ENCODE measurements at places on chromosomes 3 and 15. TPM values are rescaled to one million over a fixed set of nuclear protein-coding genes. Genes with fewer than 3 reads are reported as not detected.

The TIMP4 gene
- 0.22 TPM for total RNA-seq

The SPESP1 gene
- 2.1 TPM for total RNA-seq

The RLBP1 gene
- not detected for total RNA-seq

The BCL2A1 gene
- total RNA-seq = 1.2 TPM

The ITPKA gene
- 9.8 TPM for total RNA-seq

The CLDN18 gene
- total RNA-seq = not detected

The PARP9 gene
- 12.6 TPM for total RNA-seq

The ROPN1 gene
- not detected for total RNA-seq

The ADAMTS17 gene
- 0.06 TPM for total RNA-seq

The SKOR1 gene
- not detected for total RNA-seq

The PPIB gene
- total RNA-seq = 693 TPM

The SENP8 gene
- total RNA-seq = 1.2 TPM

DNA sequence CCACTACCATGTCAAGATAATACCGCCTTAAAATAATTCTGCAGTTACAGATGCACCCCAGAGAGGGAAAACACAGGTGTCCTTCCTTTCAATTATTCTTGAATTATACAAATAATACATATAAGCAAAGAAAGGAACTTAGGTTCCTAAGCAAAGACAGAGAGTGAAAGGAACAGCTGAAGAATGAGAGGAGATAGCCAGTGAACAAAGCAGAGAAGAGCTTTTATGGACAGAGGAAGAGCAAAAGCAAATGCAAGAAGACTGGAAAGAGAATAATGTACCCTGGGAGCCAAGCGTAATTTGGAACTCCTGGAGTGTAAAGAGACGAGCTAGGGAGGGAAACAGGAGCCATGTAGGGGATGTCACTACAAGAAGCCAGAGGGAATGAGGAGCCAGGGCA is 21.7 kb downstream of the GPR176 start:
- no peak for DNase-seq

DNA sequence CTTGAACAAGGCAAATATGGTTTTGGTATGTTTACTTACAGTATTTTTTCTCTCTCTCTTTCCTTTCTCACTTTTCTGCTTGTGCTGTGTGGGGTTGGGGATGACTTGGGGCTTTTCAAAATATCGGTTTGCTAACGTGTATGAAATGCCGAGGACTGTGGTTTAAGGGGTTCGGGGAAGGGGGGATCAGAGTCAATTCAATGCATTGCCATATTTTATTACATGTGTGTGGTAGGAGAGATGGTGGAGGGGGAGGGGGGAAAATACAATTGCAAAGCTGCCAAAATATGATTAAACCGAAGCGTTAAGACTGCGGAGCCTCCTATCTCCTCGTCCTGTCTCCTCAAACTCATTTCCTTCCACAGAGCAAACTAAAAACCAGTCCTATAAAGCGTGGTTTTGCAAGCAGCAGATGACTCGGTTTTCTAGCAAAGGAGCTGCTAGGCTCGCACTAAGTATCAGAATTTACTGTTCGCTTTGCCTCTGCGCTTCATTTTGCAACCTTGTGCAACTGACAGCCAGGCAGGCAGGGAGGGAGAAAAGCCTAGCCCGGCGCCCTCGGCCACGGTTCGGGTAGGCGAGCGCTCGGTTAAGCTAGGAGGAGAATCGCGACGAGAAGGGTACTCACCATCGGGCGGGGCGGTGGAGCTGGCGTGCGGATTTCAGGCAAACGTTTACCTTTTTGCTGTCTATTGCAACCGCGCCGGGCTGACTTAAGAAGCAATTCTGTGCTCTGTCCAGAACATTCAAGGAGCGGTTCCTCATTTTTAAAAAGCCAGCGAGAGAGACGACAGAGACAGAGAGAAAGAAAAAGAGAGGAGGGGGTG is 4.0 kb upstream of the NR2F2 start:
- DNase-seq = no peak

DNA sequence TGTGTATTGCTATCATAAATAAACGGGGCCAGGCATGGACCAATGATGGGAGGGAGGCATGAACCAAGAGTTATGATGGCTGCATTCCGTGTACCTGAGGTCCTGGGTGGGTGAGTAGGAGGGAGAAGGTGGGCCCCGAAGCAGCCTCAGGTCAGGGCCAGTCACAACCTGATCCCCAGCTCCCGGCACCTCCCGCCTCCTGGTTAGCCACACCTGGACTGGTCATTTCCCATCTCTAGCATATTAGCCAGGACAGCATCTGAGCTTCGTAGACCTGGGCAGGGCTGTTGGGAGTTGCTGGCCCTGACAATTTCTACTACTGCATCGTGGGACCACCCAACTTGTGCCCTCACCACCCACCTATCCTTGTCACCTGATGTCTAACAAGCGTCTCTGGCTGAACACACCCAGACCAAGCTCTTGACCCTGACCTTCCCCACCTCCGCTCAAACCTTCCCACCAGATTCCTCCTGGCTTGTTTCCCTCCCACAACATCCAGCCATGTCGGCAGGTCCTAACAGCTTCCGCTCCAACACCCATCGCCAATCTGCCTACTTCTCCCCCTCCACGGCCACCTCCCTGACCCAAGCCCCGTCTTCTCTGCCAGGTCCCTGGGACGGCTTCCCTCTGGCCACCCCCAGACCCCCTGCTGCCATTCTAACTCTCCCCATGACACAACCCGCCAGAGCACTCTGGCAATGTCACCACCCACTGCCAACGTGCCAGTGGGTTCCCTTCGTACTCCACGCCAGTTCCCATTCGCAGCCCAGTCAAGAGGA is 133.8 kb upstream of the IQSEC1 start:
- DNase-seq = no peak

DNA sequence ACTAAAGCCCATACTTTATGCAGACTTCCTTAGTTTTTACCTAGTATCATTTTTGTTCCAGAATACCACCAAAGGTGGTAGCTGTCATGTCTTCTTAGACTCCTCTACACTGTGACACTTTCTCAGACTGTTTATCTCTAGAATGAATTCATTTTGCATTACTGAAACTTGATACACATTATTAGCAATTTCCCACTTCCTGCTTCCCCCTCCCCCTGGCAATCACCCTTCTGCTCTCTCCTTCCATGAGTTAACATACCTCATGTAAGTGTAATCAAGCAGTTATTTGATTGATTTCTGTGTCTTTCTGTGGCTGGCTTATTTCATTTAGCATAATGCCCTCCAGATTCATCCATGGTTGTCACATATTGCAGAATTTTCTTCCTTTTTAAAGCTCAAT is 204.9 kb downstream of the STAG1 start:
- DNase-seq = no peak

DNA sequence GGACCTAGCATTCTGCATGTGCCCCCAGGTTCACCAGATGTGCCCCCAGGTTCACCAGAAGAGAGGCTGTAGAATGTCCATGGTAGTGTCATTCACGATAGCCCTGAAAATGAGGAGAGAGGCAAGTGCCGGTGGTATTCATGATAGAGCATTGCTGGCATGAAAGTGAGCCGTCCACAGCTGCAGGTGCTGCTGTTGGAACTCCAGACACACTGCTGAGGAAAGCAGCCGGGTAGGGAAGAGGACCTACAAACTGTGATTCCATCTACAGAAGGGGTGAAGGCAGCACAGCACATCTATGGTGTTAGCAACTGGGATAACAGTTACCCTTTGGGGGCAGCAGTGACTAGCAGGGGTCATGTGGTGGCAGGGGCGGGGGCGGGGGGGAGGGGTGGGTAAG is 125.0 kb upstream of the PLXNA1 start:
- no peak for DNase-seq

DNA sequence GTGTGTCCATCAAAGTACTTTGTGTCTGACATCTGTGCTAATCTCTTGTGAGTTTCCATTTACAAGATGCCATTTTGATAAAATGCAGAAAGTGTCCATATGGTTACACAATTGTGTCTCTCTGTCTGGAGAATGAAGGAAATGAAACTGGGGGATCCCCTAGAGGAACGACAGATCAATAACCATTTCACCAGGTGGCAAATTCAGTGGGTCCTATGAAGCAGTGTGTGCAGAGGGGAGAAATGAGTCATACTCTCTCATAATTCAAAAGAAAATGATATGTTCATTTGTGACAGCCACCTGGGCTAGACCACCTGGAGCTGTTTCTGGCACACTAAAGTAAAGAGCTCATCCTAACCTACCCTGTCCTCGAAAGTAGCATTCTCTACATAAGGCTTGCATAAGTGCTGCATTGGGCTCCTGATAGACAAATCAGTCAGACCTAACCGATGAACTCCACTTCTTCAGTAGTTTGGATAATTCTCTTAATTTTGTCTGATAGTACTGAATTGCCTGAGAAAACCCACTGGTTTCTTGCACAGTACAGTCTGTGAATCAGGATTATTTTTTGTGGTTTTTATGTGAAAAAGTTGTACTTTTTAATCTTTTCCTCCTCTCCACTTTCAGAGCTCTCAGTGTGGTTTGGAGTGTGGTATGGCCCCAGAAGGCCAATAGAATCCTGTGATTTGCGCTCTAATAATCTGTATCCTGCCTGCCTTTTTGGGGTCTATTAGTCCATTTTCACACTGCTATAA is 10.3 kb upstream of the CD47 start:
- no peak for DNase-seq

DNA sequence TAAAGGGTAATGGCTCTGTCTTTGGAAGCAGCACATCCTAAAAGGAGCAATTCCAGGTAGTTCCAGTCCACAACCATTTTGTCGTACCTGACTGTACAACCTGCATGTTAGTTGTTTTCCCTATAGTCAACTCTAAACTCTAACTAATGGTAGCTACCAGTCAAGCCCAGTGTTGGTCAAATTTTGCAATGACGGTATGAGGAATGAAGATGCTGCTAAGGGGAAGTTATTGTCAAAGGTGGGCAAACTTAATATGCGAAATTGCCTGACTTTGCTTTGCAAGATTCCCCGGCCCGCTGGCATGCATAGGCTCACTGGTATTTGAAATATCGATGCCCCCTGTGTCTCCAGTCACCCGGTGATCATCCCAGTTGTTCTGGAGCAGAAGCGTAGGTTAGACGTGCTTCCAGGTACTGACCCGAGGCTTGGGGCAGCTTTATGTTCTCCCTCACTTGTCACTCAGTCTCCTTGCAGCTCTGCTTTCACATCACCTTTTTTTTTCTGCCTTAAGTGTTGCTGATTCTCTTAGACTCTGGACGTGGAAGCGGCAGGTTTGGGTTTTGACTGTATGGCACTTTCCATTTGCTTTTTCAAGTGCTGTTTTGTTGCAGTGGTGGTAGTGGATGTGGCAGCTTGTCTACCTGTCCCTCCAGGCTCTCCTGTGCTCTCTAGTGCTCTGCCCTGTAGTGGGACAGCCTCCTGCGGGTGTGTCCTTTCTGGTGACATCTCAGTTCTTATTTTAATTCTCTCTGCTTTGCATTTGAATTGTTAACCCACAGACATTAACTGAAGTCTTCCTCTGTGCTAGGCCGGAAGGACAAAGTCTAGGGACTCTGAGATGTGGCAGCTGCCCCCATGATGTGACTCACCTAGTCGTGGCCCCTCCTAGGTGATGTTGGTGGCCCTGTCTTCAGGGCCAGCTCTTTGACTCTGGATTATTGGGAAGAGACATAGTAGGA is 95.8 kb upstream of the UMPS start:
- no peak for DNase-seq

GRCh38 chr15:76776480-76776879 is 128.7 kb downstream of the SCAPER start:
- DNase-seq = no peak

DNA sequence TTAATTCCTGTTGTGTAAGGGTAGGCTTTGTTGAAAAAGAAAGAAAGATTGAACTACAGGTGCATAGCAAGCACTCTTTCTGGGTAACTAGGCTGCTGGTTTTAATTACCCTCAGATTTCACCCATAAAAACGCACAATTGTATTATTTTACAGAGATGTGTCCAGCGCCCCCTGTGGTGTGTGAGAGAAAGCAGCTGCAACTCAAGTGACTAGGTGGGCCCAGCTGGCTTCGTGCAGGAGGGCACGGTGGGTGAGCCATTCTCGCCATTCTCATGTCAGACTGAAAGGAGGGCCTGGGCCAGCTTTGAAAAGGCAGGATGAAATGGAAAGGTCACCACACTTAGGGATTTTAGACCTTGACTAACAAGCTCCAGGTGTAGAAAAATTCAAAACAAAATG is 122.6 kb downstream of the LRIG1 start:
- no peak for DNase-seq

- no peak for DNase-seq
Measured at GRCh38 chr15:62785881-62786828, 256.4 kb upstream of the TPM1 start.

GRCh38 chr3:143363276-143363675 is 243.7 kb downstream of the CHST2 start:
- DNase-seq = no peak

DNA sequence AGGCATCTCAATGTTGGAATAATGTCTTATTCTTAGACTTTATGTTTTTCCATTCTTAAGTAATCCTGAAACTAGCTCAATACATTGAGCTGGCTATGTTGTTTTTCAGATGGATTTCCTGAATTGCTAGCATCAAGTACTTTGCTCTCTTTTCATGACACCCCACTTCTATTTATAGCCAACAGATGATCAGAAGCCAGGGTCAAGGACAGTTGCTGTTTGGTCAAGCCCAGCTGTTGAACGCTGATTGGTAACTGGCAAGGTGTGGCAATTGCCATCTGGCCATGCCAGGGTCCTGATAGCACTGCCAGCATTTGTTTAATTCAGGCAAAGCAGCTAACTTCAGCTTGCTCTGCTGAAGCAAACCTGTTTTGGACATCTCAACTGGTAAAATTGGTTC is 46.2 kb upstream of the PLCL2 start:
- DNase-seq = no peak

GRCh38 chr3:128846486-128846891 is 32.9 kb upstream of the ACAD9 start:
- no peak for DNase-seq

DNA sequence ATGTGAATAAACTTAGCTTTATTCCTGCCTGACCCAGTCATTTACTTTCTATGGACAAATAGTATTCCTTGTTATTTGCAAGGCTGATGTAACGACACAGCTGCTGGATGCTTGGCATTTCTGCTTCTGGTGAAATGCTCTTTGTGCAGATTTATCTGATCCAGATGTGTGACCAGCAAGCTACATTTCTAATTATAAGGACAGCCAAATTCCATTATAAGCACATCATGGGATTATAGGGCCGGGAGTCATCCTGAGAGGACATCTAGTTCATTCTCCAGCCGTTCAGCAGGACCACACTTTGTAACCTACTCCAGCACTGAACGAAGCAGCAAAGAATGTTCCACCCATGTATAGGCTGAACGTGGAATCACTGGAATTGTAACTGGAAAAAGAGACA is 42.9 kb downstream of the FNDC3B start:
- DNase-seq = no peak

GRCh38 chr3:178810181-178810580 is 261.4 kb downstream of the ZMAT3 start:
- no peak for DNase-seq

DNA sequence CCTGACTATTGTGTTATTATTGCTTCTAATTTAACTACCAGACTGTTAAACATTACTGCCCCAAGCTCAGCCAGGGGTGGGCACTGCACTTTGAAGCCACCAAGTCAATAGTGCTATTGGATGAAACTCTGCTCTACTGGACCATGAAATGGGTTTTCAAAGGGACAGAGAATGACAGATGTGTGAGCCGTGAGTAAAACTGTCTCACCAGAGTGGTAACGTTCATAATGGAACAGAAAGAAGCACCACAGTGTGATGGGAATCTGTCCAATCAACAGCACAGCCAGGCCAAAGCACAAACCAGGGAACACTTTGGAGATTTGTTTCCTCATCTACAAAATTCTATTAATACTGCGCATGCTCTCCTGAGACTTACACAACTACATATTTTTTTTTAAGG is 171.8 kb upstream of the LPP start:
- no peak for DNase-seq

Data from epithelial cell of proximal tubule (primary cell).